Fibroblast of skin of abdomen (primary cell): ENCODE measurements at places on chromosomes 2 and 18.
A peak's percentile ranks its signal among the peaks of the same experiment; 100 is the strongest.

- DNase-seq: no peak
Observed at GRCh38 chr2:120344214-120344975, 1.5 kb upstream of the INHBB start.

DNA sequence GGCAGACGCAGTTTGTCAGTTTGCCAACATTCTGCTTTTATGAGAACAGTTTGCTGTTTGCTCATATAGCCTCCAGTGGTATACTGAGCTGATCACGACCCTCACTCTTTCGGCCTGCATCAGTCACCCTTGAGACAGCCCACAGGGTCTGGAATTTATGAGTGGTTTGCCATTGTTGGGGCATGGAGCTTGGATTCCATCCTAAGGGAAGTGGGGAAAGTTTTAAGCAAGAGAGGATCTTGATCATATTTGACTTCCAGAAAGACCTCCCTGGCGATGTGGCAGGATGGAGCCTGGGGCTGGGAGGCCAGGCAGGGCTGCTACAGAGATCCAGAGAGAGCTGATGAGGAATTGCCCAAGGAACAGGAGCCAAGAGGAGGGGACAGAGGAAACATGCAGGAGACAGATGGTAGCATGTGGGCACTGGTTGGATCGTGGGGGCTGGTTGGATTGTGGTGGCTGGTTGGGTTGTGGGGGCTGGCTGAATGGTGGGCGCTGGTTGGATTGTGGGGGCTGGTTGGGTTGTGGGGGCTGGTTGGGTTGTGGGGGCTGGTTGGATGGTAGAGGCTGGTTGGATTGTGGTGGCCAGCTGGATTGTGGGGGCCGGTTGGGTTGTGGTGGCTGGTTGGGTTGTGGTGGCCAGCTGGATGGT lies 27.3 kb upstream of the GPR17 start:
- DNase-seq: no peak

- DNase-seq: peak; percentile 27
Observed at GRCh38 chr2:121791801-121792221, 36.4 kb downstream of the TSN start.

DNA sequence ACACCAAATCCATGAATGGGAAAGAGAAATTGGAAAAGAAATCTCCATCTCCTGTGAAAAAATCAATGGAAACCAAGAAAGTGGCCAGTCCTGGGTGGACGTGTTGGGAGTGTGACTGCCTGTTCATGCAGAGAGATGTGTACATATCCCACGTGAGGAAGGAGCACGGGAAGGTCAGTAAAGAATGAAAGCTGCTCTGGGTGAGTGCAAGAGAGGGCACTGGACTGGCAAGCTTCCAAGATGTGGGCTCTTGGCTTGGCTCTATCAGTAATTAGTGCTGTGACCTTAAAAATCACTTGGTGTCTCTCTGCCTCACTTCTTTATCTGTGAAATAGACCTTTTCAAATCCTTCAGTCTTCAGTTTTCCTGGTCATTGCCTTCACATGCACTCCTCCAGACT lies 89.0 kb downstream of the ZNF532 start:
- DNase-seq: no peak

DNA sequence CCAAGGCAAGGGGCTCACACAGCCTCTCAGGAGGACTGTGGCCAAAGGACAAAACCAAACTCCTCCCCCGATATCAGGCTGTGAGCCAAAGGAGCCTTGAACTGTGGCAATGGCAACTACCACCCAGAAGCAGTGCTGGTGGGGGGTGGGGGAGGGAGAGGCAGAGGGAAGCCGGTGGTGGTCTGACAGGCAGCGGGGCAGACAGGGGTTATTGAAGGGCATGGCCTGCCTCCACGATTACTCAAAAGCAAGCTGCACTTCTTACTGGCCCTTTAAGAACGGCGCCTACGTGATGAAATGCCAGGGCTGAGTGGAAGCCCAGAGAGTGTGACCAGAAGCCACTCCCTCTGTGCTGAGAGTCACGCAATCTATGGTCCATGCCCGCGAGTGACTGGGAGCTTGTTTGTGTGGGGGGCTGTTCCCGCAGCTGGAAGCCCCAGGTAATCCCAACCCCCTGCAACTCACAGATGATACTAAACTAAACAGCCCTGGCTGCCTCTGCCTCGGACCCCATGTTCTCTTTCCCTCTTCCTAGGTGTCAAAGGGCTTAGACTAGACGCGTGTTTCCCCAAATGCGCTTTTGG lies 128.2 kb upstream of the CXCR4 start:
- DNase-seq: peak; percentile 11

DNA sequence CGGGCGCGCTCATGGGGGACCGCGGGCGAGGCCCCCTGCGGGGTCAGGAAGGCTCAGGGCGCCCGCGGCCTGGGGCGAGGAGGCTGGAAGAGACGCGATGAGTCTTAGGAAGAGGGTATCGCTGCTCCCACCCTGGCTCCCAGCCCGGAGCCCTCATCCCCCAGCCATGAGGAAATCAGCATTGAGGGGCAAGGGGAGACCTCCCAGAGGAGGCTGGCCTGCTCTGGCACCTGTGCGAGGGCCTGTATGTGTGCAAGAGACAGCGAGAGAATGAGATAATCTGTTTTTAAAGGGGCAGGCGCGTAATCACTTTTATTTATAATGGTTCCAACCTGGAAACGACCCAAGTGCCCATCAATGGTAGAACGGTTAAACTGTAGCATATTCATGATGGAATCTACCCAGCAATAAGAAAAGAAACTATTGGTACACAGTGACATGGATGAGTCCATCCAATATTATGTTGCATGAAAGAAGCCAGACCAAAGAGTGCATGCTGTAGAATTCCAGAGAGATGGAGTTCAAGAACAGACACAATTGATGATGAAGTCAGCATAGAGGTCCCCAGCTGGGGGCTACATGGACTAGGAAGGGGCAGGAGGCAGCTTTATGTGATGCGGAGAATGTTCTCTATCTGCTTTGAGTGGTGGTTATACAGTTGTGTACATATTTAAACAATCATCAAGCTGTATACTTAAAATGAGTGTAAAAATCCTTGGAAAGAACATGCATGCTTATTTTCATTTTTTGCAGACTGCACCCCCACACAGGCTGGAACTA lies 14.4 kb downstream of the FBXO41 start:
- DNase-seq: no peak

DNA sequence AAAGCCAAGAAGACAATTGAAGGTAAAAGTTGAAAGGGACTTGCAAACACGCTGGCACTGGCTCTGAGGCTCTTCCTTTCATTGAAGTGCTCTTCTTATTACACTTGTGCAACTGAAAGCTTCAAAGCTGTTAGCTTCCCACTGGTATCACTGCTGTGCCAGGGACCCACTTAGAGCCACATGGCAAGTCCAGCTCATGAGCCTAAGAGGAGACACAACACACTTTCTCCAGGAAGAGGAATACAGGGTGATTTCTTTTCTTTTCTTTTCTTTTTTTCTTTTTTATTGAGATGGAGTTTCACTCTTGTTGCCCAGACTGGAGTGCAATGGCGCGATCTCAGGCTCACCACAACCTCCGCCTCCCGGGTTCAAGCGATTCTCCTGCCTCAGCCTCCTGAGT lies 218.2 kb downstream of the ATAD2B start:
- no peak for DNase-seq

DNA sequence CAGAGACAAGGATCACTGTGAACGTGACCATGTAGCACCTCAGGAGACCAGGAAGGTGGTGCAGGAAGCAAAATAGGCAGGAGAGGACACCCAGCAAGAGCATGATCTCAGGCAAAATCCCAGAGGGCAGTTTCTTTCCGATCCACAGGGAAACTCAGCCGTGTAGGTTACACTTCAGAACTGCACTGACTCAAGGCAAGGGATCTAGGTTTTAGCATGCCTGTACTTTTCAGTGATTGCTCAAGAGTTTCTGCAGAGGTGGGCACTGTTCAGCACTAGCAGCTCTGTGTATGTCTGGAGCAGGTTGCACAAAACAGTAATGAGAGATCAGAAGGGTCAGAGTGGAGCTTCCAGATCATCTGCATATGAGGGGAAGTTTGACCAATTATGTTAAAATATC lies 116.7 kb upstream of the RNF152 start:
- DNase-seq: no peak

DNA sequence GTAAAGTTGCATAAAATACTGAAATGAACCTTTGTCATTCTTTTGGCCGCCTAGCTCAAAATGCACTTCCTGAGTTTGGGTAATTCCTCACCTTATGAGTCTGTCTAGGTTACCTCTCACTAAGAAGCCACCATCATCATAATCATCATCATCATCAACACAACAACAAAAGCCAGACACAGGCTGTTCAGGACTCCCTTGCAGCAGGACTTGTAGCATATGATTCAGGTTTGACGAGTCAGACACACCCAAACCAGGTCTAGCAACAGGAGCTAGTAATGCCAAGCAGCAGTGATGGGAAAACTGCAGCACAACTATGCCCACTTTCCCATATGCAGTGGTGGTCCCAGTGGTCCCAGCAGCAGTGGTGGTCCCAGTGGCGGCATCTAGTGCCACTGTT lies 2.8 kb upstream of the SGO2 start:
- no peak for DNase-seq

GRCh38 chr2:19676770-19677169 lies 225.0 kb downstream of the TTC32 start:
- DNase-seq: no peak

DNA sequence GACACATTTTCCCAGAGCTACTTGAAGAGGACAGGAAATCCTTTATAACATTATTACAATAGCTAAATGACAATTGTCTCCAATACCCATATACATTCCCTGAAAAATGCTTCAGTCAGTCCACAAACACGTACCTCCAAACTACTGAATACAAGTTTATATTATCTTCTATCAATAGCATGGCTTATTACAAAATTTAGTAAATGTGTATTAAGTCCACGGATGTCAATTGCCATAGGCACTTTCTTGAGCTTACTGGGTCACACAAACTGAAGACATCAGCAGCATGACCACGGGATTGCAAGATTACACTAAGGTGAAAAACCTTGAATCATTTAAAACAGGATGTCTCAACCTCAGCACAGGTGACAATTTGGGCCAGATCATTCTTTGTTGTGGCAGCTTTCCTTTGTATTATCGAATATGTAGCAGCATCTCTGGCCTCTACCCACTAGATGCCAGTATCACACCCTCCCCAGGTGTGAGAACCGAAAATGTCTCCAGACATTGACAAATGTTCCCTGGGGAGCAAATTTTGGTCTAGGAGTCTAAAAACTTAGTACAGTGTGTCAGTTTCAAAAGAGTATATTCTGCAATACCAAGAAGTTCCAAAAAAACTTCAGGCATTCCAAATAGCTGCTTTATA lies 1.4 kb downstream of the MBD2 start:
- no peak for DNase-seq
